ENCODE measurements at places on chromosomes 2 and 18.

DNA sequence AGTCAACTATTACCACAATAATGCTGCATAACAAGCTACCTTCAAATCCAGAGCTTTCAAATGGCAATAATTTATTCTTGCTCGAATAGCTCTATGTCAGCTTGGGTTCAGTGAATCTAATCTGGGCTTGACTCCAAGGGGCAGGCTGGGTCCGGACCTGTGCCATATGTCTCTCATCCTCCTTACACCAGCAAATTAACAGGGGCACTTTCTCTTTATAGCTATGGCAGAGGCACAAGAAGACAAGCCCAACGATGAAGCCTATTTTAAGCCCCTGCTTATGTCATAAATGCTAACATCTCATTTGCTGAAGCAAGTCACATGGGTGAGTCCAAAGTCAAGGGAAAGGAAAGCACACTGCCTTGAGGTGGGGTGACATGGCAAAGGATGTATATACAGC is 13.3 kb upstream of the ZNF521 start:
- DNase-seq, result no peak

DNA sequence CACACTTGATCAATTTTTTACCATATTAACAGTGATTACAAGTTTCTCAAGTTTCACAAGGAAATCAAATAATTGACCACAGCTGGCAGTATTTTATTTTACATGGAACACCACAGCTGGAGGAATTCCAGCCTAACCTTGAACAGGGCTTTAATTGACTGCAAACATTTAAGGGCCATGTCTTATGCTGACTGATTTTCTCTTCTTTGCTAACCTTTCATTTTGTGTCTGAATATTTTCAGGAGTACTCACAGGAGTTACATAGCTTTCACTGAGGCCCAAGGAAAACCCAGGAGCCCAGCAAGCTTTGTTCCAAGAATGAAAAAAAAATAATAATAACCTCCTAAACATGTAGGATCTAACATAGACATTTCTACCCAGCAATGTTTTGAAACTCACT is 49.6 kb downstream of the FRZB start:
- DNase-seq, result peak; percentile 28

DNA sequence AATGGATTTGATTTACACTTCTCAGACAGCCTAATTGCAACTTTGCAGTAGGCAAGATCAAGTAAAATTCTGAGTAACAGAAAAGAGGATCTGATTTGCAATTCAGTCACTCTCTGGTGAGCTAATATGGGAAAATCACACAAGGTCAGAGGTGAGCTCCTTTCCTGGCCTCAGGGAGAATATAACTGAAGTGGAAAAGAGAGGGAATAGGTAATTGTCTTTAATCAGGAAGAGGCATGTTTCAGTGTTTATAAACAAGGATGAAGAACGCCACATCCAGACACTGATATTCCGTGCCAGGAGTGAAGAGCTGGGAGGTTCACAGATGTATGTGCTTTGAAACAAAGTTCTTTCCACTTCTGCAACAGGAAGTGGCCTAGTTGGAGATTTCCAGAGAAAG is 127.1 kb downstream of the ETAA1 start:
- DNase-seq, result no peak

- DNase-seq, result no peak
Measured at GRCh38 chr18:77495982-77496690, 246.5 kb downstream of the GALR1 start.

DNA sequence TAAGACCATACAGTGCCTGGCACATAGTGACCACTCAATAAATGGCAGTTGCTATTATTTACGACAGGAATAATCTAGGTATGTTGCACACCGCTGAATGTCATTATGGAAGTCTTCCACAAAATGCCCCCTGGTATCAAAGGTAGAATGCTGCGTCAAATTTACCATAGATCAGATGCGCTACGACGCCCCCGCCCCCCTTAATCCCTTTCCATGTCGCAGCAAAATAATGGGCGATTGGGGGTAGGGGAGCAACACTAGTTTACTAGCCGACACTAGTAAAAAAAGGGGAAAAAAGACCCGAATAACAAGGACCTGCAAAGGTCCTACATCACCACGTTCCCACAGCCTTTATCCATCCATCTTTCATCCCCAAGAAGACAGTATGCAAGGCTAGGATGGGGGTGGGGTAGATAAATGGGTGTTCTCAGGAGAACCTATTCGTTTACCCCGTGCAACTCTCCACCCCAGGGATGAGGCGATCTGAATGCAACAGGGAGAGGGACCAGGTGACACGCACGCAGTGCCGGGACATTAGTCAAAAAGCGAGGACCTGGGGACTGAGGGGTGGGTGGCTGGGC is 455 bp downstream of the PREPL start:
- DNase-seq, result no peak

DNA sequence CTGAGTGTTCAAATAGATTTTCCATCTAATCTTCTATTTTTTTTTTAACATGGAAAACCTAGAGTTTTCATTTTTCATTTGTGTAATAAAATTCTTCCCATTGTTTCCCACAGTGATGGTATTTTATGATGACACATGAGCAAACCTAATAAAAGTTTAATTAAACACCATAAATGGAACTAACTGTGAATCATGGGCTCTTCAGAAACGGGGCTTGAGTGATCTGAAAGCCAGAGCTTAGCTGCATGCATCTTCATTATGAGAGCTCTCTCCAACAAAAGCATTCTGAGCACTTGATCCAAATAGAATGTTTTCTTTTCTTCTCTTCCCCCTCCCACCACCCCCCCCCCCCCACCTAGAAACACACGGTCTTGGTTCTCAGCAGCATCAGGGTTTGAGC is 82.1 kb upstream of the REV1 start:
- DNase-seq, result peak; percentile 55

DNA sequence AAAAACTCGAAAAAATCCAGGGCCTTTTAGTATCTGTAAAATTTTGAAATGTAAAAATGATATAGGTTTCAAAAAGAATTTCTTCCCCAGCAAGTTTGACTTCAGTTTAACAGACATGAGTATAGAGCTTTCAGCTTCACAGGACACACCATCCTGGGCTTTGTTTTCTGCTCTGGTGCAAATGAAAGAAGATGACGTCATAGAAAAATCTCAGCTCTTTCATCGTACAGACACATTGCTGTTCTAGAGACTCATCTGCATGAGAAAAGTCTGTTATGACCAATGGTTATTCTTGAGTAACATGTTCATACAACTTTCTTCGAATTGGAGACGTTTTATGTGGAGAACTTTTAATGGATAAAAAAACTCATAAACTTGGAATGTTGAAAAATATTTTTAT is 111.7 kb upstream of the DYNAP start:
- DNase-seq, result no peak

- peak; percentile 84 for DNase-seq
Measured at GRCh38 chr2:7812231-7812995, 869.4 kb upstream of the ID2 start.

DNA sequence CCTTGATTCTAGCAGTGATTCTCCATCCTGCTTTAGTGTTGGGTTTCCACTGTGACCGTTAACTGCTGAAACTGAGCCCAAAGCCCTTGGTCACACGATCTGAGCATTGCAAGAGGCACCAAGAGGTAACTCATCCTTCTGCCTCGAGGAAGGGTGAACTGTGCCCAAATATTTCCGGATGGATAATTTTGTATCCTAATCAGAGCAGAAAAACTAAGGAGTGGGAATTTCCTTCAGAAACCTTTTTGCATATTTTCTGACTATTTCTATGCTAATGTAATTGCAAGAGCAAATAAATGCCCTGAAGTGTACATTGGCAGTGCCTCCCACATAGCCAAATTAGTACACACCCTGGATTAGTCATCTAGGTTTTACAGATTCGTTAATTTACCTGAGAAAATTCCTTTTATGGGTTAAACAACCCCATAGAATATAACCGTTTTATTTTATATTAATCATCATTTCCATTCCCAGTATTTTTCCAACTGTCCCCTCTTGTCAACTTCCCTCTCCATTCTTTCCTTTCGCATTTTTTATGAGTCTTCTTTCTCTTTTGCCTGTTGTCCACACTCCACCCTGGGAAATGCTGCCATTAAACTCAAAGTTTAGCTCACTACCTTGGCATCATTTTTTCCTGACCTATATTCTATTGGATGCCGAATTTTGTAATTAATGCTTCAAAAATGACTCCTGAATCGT is 31.7 kb upstream of the COBLL1 start:
- DNase-seq, result no peak

GRCh38 chr2:119180892-119181291 is 22.3 kb upstream of the C1QL2 start:
- no peak for DNase-seq

GRCh38 chr2:211251016-211251415 is 694.6 kb downstream of the CPS1 start:
- no peak for DNase-seq

- DNase-seq, result no peak
Measured at GRCh38 chr18:49847524-49847923, 34.2 kb upstream of the ACAA2 start.

DNA sequence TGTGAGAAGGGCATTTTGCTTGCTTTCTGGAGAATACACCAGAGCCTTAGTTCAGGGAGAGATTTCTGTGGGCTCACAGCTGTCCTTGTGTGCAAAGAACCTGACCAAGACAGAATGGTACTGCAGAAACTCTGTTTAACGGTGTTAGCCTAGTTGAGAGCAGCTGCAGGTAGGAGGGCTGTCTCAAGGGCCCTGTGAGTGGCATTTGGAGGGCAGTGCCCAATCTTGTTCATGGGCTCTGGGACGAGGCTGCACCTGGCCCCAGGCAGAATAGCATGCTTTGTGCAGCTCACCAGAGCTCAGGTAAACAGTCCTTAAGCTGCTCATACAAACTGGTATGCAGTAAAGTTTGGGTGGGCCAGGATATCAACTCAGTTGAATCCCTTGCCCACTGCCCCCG is 16.9 kb upstream of the RGPD4 start:
- no peak for DNase-seq

DNA sequence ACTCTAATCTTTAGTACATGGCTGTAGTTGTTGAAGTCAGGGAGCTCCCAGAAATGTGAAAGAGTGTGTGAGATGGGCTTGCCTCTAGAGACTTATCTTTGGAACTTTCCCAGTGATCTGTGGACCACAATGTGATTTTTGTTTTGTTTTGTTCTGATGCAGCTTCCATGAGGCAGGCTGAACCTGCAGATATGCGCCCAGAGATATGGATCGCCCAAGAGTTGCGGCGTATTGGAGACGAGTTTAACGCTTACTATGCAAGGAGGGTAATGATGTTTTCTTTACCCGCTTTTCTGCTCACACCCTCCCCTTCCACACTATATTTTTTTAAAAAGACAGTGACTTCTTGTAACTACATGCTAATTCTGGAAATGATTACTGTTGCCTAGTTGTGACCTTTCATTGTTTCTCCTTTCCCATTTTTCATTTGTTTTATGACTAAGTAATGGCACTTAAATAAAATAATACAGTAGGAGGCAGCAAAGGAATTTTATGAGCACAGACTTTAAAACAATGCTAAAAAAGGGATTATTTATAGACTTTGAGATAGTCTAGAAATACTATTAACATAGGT is 29.3 kb downstream of the BCL2L11 start:
- no peak for DNase-seq

- DNase-seq, result no peak
Measured at GRCh38 chr2:227052879-227053278, 111.1 kb downstream of the COL4A4 start.

- no peak for DNase-seq
Measured at GRCh38 chr2:70336552-70336951, 34.7 kb upstream of the FAM136A start.

DNA sequence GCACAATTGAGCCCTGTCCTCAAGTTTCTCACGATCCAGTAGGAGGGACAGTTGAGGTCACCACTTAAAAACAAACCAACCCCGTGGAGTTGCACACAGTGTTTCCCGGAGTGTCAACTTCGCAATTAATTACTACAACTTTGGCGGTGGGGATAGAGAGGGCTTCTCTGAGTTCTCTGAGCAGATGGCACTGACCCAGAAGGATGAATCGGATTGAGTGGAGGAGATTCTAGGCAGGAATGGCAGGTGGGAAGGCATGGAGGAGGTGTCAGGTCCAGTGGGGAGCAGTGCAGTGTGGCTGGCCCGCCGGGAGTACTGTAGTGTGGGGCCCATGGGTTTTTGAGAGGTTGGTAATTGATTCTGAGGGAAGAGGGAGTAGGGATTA is 12.0 kb downstream of the SIX3 start:
- DNase-seq, result no peak

GRCh38 chr18:38386146-38386545 is 820.5 kb upstream of the CELF4 start:
- no peak for DNase-seq

DNA sequence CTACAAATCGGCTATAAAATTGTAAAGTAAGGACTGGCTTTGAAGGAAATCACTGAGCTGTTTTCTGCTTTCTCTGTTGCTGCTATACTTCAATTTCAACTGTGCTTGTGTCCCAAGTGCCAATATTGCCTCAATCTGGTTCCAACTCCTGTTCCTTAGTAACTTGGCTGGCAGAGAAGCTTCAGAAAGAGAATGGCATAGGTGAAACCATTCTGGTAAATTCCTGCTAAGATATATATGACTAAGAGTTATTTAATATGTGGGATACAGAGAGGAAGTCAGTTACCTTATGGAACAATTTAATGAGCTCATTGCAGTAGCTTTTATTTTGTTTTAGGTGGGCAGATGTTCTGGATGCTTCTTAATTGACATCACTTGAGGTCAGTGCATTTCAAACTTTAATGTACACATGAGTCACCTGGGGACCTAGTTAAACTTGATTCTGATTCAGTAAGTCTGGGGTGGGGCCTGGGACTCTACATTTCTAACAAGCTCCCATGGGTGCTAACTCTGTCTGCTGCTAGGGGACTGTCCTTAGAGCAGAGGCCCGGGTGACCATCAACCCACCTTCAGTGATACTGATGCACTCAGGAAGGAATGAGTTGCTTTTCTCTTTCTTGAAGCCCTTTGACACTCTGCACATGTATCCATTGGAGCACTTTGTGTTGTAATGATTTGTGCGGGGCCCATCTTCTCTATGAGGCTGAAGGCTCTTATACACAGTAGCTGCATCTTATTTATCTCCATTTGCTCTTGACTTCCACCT is 47.6 kb downstream of the LIPG start:
- DNase-seq, result peak; percentile 22

DNA sequence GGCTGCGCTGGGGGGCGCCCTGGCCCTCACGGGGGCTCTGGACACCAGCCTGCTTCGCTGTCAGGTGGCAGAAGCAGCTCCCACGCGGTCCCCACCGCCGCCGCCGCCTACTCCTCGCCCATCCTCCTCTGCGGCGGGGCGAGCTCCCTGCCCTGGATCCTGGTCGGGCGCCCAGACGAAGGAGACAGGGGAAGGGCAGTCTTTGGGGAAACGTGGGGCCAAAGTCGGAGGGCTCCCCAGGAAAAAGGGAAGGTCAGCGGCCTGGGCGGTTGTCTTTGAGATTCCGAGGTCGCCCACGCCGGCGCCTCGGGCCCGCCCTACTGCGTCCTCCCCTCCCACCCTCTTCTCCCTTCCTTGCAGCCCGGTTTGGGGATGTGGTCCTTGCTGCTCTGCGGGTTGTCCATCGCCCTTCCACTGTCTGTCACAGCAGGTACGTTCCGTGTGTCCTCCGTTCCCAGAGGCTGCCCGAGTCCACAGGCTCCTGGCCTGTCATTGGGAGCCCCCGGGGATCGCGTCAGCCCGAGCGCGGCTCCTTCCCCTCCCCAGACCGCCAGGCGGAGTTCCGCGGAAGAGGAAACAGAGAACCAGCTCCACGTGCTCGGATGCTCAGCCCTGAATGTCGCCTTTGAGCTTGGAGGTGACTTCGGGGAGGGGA is 800 bp downstream of the IL1RL2 start:
- peak; percentile 50 for DNase-seq

Measured in fibroblast of skin of right quadriceps (primary cell).